ENCODE measurements at places on chromosomes 1 and 21.
A peak's percentile ranks its signal among the peaks of the same experiment; 100 is the strongest.

DNA sequence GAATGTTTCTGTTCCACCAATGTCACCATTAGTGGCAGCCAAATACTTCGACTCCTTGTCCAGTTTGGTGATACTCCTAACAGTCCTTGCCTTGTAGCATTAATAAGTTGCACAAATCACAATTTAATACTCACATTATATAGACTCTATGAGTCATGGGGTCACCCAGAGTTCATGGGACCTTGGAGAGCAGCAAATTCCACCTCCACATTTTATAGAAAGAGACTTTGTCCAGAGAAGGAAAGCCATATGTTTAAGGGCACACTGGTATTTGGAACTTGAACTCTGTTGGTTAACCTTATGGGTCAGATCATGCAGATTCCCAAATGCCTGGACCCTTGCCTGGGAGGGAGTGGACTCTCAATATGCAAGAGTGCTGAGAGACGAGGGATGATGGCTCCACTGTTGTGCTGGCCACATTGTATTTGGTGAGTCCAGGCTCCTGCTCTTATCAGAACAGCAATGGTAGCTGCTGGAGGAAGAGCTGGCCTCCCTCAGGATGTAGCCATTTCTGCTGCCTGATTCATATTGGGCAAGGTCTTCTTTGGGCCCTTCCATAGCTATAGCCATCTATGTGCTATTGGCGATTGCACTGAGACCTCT lies 30.6 kb downstream of the DNAJC6 start:
- DNase-seq: no peak

- no peak for DNase-seq
Observed at GRCh38 chr1:101244842-101245241, 8.0 kb downstream of the S1PR1 start.

GRCh38 chr1:91889717-91890459 lies 3.9 kb upstream of the TGFBR3 start:
- DNase-seq: no peak

- no peak for DNase-seq
Observed at GRCh38 chr1:21594935-21595897, 73.9 kb downstream of the RAP1GAP start.

DNA sequence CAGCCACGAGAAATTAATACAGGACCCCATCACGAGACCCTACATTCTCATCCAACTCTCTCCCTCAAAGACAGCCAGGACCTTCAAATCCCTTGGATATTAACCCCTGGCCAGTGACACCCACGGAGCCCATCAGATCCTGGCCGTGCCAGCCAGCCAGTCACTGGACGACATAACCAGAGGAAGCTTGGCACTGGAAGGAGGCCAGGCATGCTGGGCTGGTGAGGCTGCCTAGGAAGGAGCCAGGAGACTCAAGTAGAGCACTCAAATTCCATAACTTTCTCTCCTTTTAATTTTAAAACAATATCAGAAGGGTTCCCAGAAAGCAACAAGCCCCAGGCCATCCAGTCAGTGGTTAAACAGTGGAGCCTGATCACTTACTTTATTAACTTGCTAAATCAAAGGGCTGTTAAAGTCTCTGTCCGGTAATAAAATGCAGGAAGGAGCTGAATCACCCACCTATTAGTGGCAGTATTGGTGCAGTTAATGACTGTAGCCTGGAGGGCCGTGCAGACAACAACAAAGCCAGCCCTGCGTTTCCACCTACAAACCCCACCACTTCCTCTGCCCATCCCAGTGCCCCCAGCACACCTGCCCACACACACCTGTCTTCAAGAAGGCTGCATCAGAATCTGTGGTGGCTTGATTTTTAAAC lies 78.0 kb downstream of the HIVEP3 start:
- no peak for DNase-seq

- peak; percentile 98 for DNase-seq
Observed at GRCh38 chr1:54764133-54764921, at the start of gene PARS2. Gene PARS2, minus strand, starts transcription at chr1:54764523. Its CDS starts 5,362 bp downstream, at chr1:54759161.

- peak; percentile 80 for DNase-seq
Observed at GRCh38 chr1:11691302-11691914, at the start of gene DRAXIN. Gene DRAXIN, plus strand, starts transcription at chr1:11691710. Its CDS starts 14,549 bp downstream, at chr1:11706259.

DNA sequence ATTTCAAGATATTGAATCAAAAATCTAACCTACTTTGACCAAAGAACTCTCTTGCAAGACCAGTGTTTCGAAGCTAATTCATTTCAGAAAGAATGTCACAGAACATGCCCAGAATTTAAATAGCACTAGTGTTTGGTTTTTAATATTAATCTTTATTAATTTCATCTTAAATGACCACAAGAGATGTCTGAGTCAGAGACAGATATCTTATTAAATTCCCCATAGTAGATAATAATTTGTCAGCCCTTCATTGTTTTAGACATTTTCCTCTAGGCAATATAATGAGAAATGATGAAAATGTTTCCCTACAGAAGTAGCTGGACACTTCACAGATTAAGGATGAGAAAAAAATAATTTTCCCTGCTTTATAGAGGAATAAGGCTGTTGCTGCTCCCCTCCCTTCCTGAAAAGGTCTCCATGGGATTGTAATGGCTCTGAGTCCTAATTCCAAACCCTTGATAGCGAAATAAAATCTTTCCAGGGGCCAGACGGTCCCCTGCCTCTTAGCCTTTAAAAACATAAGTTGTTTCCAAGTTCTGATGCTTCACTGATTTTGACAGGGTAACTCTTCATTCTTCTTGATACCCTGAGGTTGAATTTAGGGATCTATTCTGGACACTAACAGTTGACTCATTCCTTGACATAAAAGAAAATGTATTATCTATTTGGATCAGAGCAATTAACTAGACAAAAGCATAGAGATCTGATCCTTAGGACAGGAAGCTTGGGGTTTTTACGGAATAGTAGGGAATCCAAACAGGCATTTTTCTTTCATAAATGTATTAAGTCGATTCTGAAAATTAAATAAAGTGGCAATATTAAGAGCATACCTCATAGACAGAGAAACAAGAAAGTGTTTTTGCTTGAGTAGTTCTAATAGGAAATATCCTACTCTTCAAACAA lies 820.8 kb downstream of the BRINP3 start:
- no peak for DNase-seq

DNA sequence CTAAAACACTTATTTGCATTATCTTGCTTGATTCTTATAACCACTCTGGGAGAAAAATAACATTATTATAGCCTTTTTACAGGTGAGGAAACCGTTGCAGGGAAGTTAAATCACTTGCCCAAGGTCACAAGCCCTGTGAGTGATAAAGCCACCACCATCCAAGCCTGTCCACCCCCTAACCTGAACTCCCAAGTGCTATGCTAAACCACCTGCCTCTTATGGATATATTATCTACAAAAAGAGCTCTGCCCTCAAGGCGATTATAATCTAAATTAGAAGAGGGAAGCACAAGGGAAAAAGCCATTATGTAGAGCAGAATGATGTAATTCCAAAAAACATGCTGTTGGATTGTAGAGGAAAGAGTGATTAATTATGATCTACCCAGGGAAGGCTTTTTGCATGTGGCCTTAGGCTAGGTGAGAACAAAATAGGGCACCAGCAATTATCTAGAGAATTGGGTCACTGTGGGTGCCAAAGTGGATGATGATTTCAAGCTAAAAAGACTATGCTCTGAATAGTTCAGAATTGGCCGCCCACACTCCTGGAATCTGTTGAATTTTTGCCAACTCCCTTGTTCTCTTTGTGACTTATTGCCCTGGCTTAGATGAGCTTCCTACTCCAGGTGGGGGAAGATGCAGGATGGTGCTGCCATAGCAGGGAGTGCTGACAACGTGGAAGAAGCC lies 205.3 kb downstream of the FGGY start:
- DNase-seq: no peak

DNA sequence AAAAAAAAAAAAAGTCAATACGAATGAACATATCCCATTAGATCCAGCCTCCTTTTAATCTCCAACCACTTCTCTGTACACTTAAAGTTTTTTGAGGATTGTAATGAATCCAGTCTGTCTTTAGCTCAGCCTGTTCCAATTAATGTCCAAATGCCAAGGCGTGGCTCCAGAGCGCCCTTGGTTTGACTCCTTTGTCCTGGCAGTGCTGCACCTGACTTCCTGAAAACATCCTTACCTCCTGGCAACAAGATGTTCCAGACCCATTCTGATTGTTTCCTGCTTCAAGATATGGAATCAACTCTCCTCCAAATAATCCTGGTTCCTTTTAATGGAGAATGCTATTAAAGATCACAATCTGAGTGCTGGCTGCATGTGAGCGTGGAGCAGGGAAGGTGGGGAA lies 74.1 kb upstream of the FAM20B start:
- no peak for DNase-seq

DNA sequence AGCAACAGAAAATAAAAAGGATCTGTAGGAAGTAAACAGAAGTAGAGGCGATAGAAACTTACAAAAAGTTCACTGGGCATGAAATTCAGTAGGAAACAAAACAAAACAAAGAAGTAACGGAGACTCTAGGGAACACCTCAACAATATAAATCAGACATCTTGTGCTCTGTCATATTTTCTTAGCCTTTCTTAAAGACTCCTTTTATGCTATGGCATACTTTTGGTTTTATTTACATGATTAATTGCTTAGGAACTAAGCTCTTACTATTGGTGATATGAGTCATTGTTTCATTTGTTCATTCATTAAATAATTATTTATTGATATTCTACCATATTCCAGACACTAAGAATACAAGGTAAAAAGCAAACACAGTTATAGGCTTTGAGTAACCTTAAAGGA lies 126.6 kb downstream of the KCNT2 start:
- DNase-seq: no peak

DNA sequence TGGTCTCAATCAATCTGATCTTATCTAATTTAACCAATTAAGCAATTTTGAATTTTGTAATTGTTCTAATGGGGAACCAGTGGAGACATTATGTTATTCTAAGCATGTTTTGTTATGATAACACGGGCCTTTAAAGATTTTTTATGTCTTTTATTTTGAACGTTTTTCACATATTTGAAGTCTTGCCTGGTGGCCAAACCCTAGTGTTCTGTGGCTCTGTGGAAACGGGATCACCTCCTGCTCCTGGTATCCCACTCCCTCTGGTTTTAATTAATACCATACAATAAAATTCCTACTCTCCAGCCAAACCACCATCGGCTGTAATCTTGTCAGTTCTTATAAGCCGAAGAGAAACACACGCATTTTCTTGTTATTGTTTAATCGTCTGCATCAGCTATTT lies 22.9 kb upstream of the LMO4 start:
- no peak for DNase-seq

DNA sequence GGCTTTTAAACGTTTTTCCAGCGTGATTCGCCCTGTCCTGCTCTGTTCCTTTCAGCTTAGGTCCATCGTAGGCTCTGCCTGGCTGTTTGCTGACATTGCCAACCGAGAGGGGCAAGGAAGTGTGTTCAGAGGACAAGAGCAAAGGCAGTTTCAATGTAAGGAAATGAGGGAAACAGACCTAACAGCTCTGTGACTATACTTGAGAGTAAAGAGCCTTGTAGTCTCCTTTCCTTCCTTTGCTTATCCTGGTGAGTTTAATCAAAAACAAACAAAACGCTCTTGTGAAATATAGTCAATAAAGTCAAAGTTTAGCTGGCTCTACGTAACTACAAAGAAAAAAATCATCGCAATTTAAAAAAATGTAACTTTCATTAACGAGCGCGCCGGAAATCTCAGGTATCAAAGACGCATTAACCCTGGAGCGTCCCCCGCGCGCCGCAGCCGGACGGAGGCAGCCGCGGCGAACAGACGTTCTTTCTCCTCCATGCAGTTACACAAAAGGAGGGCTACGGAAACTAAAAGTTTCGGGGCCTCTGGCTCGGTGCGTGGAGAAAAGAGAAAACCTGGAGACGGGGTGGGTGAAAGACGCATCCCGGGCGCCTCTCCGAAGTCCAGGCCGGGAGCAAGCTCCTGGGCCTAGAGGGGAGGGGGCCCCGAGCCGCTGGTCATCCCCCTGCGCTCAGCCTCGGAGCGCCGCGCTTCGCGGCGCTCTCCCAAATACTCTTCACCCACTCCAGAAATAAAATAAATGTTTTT lies 617 bp upstream of the ADGRL2 start:
- DNase-seq: peak; percentile 98

GRCh38 chr1:7549277-7550161 lies 221.6 kb upstream of the VAMP3 start:
- no peak for DNase-seq

- DNase-seq: no peak
Observed at GRCh38 chr1:81329041-81329440, 471.7 kb upstream of the ADGRL2 start.

DNA sequence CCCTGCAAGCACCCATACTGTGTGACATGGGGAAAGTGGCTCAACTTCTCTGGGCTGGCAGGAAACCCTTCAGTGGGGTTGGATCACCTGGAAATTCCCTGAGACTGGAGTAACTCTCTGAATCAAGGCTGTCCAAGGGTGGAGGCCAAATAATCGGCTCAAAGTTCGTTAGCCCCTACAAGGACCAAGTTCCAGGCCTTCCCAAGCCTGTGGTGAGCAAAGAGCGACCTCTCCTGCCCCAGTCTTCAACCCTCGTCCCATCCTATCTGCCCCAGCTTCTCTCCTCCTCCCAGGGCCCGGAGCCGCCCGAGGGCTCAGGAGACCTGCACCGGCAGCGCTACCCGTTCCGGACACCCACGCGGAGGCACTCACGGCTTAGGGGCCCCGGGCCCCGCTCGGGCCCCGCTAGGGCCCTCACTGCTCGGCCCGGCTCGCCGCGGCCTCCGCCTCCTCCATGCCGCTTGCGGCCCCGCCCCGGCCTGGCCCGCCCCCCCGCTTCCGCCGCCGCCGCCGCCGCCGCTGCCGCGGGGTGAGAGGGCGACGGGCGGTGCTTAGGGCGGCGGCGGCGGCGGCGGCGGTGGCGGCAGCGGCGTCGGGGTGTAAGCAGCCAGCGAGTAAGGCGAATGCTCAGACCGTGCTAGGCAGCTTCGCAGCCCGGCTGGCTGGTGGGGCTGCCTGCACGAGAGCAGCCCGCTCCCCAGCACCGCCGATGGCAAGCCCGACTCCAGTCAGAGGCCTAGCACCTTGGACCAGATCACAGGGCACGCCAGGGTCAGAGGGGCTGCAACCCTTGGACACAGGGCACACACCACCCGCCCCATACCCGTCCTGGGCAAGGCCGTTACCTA lies at the start of gene POMGNT1:
Gene POMGNT1 (minus strand): TSS at position 471 of the 848 bp plus-strand sequence. CDS start 613 bp downstream, outside the sequence.
- peak; percentile 85 for DNase-seq

DNA sequence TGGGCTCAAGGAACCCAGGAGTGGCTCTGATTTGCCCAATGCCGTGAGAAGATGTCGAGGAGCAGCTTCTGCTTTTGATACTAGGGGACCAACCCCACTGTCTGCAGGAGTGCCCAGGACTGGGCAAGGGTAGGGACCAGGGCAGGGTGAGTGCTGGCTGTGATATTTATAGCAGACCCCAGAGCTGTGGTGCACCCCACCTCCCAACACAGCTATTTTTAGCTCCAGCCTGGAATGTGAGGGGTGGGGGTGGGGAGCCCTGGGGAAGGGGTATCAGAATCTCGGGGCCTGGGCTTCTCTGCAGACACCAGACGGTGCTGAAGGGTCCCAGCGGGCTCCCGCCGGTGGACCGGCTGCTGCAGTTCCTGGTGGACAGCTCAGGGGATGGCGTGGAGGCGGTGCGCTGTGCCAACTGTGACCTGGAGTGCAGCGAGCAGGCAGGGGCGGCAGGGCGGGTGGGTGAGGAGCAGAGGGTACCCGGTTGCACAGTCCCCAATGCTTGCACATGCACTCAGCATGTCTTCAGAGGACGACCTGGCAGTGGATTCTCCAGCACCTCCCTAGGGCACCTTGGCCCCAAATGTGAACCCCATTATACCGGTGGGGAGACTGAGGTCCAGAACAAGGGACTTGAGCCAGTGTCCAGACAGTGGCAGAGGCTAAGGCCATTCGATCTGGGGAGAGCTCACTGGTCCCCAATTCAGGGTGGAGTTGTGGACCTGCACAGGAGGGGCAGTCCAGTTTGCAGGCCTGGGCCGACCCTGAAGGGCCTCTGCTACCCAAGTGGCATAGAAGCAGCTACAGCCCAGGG lies 1.4 kb downstream of the RNF207 start:
- no peak for DNase-seq

- DNase-seq: no peak
Observed at GRCh38 chr1:24097663-24098062, 14.3 kb downstream of the MYOM3 start.
